ENCODE measurements at places on chromosomes 2 and 18. TPM values are rescaled to one million over a fixed set of nuclear protein-coding genes. Genes with fewer than 3 reads are reported as not detected.
A peak's percentile ranks its signal among the peaks of the same experiment; 100 is the strongest.

- DNase-seq, result no peak
Measured at GRCh38 chr2:12597610-12598009, 119.1 kb upstream of the TRIB2 start.

DNA sequence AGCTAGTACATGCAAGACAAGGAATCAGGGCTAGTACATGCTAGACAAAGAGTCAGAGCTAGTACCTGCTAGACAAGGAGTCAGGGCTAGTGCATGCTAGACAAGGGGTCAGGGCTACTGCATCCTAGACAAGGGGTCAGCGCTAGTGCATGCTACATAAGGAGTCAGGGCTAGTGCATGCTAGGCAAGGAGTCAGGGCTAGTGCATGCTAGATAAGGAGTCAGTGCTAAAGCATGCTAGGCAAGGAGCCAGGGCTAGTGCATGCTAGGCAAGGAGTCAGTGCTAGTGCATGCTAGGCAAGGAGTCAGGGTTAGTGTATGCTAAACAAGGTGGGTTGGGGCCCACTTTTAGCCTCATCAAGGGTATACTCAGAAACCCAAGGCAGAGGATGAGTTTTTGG lies 90.1 kb upstream of the FAM136A start:
- no peak for DNase-seq

DNA sequence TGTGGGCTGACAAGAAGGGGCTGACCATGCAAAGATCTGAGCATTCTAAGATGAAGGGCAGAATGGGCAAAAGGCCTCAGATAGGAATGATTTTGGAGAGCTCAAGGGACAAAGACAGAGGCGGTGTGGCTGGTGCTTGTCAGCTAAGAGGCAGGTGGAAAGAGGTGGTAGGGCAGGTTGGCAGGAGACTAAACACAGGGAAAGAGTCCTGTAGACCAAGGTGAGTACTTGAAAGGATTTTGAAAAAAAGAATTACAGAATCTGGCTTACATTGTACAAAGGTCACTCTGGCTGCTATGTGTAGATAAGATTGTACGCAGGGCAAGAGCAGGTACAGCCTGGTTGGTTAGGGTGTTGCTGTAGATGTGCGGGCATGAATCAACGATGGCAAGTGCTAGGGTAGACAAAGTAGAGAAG lies 50.6 kb downstream of the STK39 start:
- DNase-seq, result no peak

- no peak for DNase-seq
Measured at GRCh38 chr18:79622004-79622403, 57.6 kb upstream of the CTDP1 start.

- no peak for DNase-seq
Measured at GRCh38 chr2:48886919-48887318, 131.4 kb upstream of the LHCGR start.

DNA sequence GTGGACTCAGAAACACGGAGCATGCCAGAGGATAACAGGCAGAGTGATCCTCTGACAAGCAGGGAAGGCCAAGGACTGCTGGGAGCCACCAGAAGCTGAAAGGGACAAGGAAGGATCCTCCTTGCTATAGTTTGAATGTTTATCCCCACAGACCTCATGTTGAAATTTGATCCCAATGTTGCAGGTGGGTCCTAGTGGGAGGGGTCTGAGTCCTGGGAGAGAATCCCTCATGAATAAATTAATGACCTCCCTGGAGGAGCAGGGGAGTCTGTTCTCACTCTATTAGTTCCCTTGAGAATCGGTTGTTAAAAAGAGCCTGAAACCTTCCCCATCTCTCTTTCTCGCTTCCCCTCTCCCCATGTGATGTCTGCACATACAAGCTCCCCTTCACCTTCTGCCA lies 124.4 kb downstream of the FBXO15 start:
- peak; percentile 53 for DNase-seq

SP3 gene
- 148 TPM for total RNA-seq

TUBB8B gene
- 0.36 TPM for total RNA-seq

DNMT3A gene
- 46.5 TPM for total RNA-seq

LDLRAD4 gene
- 0.65 TPM for total RNA-seq

Data from neural progenitor cell (in vitro differentiated cells).